ENCODE measurements at places on chromosomes 5 and 9. TPM values are rescaled to one million over a fixed set of nuclear protein-coding genes. Genes with fewer than 3 reads are reported as not detected.

IFNA14 gene
- not detected for polyA plus RNA-seq

SPAAR gene
- 0.54 TPM for polyA plus RNA-seq

DNA sequence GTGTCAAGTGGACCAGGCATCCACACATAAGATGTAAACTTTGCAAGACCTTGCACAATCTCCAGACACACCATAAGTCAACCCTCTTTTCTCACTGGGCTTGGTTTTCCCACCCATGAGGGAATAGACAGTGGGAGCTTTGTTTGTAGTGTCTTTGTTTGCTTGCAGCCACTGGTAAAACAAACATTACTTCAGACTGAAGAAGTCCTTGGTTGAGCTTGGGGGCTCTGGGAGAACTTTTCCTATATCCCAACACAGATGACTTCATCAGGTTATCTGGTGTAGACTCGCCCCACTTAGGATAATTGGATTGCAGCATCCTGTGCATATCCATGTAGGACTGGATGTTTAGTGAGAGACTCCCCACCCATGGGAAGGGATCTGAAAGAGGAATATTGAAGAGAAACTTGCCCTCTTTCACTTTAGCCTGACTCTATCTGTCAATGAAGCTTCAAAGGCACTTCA lies 11.5 kb upstream of the ADGRV1 start:
- no peak for DNase-seq

HAVCR2 gene
- polyA plus RNA-seq, result 2.3 TPM

DNA sequence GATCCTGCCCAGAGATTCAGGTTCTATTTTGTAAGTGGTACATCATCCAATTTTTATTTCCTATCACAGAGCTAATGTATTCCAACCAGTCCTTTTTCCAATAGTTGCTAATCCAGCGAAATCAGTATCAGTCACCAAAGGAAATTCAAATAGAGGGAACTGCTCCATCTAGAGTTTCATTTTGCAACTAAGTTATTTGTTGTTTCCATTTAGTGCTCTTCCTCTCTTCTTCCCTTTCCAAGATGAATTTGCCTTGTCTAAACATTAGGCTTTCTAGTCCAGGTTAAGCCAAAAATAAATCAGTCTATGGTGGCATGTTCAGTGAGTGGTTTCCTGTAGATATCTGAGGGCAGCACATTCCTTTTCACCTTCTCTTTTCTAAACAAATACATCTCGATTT lies 79.8 kb upstream of the SPATA31D4 start:
- peak; percentile 39 for DNase-seq

ANKRD18A gene
- polyA plus RNA-seq, result 1.2 TPM

- DNase-seq, result no peak
Observed at GRCh38 chr5:84306601-84307000, 78.1 kb downstream of the EDIL3 start.

RORB gene
- polyA plus RNA-seq, result not detected

DNA sequence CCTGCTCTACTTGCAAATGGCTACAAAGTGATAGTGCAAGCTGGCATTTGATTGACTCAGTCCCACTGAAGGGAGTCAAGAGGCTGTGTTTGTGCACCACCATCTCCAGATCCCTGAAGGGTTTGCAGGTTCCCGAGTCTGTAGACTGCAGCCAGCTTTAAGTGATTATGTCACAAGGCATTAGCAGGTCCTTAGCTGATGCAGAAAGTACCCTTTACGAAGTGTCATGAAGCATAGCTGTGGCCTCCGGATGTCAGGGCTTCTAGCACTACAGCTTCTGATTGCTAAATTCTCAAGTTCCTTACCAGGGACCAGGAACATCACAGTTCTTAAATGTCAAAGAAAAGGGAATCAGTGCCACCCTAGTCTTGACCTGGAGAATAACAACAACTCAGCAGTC lies 311.3 kb upstream of the TRPC7 start:
- no peak for DNase-seq

PDE8B gene
- 1.5 TPM for polyA plus RNA-seq

- no peak for DNase-seq
Observed at GRCh38 chr9:93660352-93661046, 84.1 kb downstream of the PHF2 start.

MEGF10 gene
- 0.31 TPM for polyA plus RNA-seq

- no peak for DNase-seq
Observed at GRCh38 chr5:180628827-180629750, 20.3 kb downstream of the FLT4 start.

DNA sequence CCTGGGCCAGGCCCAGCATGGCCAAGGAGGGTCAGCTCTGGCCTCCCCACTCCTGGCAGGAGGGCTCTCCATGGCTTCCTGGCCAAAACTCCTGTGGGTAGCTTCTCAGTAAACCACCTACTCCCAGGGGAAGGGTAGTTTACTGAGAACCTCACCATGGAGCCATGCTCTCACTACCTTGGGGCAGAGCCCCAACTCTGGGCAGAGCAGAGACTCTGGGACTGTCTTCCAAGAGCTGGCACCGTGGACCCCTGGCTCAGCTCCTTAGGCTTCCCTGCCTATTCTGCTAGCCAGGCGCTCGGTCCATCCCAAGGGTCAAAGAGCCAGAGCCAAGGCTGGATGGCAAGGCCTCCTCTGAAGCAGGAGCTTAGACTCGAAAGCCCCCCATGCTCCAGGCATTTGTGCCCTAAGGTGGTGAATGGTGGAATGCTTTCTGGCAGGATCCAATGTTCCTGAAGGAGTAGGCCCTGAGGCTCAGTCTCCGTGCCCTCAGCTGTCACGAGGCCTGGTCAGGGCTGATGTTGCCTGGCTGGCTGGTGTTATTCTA lies 19.6 kb downstream of the TCF7 start:
- DNase-seq, result no peak

GRCh38 chr5:144196612-144197011 lies 25.9 kb downstream of the KCTD16 start:
- no peak for DNase-seq

DNA sequence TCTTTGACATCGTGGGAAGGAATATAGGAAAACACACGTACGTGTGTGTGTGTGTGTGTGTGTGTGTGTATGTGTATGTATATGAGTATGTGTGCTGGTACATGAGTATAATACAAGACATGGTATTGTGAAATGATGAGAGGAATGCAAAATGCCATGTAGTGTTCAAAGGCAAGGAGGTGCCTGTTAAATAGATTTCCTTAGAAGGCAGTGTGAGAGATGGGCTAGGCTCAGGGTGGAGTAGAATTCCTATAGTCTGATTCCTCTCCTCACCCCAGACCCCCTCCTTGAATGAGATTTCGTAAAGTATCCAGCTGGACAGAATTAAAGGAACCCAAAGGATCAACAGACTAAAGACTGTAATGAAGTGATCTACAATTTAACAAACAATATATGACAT lies 11.1 kb downstream of the GPR21 start:
- no peak for DNase-seq

GRCh38 chr5:136020383-136021015 lies 8.3 kb upstream of the TGFBI start:
- DNase-seq, result no peak

- DNase-seq, result no peak
Observed at GRCh38 chr9:79012561-79012960, 559.2 kb upstream of the TLE4 start.

DNA sequence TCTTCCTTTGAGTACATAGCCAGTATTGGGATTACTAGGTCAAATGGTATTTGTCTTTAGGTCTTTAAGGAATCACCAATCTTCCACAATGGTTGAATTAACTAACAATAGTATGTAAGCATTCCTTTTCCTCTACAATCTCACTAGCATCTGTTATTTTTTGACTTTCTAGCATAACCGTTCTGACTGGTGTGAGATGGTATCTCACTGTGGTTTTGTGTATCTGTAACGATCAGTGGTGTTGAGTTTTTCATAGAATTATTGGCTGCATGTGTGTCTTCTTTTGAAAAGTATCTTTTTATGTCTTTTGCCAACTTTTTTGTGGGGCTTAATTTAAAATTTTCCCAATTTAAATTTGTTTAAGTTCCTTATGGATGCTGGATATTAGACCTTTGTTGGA lies 81.5 kb upstream of the ASTN2 start:
- DNase-seq, result no peak

DNA sequence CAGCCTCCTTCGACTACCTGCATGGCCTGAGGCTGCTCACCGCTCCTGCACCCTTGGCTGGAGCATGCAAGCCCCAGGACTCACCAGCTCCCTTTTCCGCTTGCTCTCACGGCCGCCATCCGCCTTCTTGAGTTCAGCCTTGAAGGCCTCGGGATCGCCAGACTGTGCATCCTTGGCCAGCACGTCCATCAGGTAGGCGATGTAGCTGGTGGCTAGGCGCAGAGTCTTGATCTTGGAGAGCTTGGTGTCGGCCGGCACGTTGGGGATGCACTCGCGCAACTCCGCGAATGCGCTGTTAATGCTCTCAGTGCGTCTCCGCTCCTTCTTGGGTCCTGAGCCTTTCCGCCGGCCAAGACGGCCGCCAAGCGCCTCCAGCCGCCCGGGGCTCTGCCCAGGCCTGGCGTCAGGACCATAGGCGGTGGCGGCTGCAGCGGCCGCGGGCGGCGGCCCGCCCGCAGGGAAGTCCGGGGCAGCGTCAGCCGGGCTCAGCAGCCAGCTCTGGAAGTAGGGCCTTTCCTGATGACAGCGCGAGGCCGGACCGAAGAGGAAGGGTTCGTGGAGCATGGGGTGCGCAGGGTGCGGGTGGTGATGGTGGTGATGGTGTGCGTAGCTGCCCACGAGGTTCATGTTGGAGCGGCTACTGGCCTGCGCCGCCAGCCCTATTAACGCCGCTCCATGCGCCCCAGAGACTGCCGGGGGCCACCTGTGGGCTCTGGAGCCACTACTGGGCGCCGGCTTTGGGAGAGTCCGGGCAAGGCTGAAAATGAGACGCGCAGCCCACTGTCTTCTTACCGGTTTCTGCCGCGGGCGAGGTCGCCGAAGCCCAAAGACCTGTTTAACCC lies 424 bp downstream of the HAND1 start:
- no peak for DNase-seq

CNTFR gene
- 3.0 TPM for polyA plus RNA-seq

- DNase-seq, result no peak
Observed at GRCh38 chr5:55603922-55604321, 69.2 kb upstream of the PLPP1 start.

GRCh38 chr5:56328753-56329560 lies 95.8 kb upstream of the ANKRD55 start:
- DNase-seq, result no peak

- peak; percentile 9 for DNase-seq
Observed at GRCh38 chr5:77632526-77633206, 5.8 kb downstream of the OTP start.

- no peak for DNase-seq
Observed at GRCh38 chr5:128844354-128844923, 120.8 kb upstream of the SLC27A6 start.

- no peak for DNase-seq
Observed at GRCh38 chr5:111469903-111470302, 42.4 kb downstream of the STARD4 start.

GRCh38 chr5:4700871-4701270 lies 439.3 kb upstream of the ADAMTS16 start:
- DNase-seq, result no peak

- DNase-seq, result no peak
Observed at GRCh38 chr9:37899041-37899440, 4.9 kb downstream of the SLC25A51 start.

- DNase-seq, result no peak
Observed at GRCh38 chr5:137997726-137998213, 35.1 kb downstream of the FAM13B start.

DNA sequence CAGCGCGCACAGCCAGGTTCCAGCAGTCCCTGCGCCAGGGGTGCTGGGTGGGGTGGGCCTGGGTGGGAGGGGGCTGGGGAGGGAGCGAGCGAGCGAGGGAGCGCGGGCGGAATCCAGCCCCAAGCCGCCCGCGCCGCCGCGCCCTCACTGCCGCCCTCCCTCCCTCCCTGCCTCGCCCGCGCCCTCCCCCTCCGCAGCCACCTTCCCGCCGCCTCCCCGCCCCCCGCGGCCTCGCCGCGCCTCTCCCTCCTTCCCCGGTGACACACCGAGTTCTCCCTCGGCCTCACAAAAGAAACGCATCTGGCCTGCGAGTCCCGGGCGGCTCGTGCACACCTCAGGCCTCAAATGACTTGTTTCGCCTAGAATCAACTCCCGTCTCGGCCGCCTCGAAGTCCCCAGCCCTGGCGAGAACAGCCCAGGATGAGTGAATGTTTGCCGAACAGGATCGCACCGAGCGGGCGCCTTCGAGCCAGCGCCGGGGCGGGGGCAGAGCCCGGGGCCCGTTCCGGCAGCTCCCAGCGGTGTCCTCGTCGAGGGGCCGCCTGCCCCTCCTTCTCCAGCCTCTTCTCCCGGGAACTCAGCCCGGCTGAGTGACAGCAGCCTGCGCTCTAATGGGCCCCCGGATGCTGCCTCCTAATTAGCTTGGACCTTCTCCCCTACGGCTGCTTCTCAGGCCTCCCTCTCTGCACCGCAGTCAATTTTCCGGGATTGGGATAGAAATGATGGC lies 371 bp upstream of the PITX1 start:
- DNase-seq, result peak; percentile 89

POU5F2 gene
- under 0.01 TPM for polyA plus RNA-seq

SH3PXD2B gene
- polyA plus RNA-seq, result 11.0 TPM

DNA sequence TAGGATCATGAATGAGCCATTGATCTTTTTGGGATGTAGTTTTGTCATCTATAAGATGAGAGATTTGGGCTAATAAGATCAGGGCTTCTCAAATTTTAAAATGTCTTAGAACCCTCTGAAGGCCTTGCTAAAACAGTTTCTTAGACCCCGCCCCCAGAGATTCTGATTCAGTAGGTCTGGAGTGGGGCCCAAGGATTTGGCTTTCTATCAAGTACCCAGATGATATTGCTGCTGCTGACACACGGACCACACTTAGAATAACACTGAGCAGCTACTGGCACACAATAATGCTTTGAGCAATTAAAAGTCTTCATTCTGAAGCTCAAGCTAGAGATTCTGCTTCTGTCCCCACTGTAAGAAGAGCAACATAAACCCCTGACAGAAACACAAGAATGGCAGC lies 216.7 kb downstream of the SMARCA2 start:
- DNase-seq, result no peak
